Breast epithelium (tissue), 4 donors: ENCODE measurements at places on chromosomes 4 and X. TPM values are rescaled to one million over a fixed set of nuclear protein-coding genes. Genes with fewer than 3 reads are reported as not detected.

GRCh38 chrX:48511560-48511959, 2.8 kb downstream of the PORCN start:
- DNase-seq = no peak

DNA sequence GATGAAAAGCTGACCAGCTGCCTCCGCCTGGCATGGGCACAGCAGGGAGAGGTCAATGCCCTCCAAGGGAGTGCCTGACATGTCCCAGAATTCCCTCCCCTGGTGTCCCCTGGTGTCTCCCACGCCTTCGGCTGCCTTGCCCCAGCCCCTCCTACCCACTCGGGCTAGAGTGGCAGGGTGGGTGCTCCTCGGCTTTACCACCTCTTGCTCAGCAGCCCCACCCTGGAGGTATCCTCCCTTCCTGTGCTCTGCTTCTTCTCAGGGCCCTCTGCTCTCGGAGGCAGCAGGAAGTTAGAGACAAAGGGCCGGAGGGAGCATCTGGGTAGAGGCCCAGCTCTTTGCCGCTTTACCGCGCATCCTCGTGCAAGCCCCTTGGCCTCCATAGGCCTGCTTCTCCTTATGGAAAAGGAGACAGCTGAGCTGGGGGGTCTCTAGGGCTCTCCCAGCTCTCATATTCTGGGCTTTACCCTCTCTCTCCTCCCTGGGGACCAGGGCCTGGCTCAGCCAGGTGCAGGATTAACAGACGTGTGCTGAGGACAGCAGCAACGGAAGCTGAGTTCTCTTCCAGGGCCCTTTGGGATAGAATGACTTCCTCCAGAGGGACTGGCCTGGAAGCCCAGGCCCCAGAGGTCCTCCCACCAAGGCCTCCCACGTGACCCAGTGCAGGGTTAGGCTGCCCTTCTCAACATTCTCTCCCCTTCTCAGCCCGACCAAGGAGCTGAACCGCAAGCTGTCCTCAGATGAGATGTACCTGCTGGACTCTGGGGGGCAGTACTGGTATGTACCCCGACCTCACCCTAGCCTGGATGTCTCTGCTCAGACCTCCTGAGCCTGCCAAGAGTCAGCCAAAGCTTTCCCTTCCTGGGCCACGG, 17.2 kb downstream of the XPNPEP2 start:
- DNase-seq = no peak

GRCh38 chr4:6125103-6125651, 75.2 kb downstream of the JAKMIP1 start:
- DNase-seq = no peak

- DNase-seq = no peak
Observed at GRCh38 chrX:1551959-1552546, 15.1 kb upstream of the P2RY8 start.

- DNase-seq = no peak
Observed at GRCh38 chr4:173093361-173093760, 75.2 kb upstream of the GALNT7 start.

- DNase-seq = no peak
Observed at GRCh38 chrX:7134981-7135380, 12.5 kb upstream of the STS start.

DNA sequence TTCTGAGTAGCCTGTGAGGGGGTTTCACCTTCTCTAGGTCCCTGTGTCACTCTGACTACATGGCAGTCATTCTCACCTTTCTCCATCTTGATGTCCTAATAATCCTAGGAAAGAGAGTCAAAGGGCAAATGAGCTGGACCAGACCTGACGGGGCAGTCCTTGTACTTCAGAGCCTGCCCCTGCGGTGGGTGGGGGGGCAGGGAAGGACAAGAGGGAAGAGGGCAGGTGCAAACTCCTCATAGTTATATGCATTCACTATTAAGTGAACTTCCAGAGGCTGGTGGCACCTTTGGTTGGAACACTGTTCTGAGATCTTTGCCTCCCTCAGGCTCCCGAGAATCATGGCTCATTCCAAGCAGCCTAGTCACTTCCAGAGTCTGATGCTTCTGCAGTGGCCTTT, at the start of gene AWAT1:
AWAT1 (plus strand) TSS at position 301 of the 400 bp plus-strand sequence; CDS start at position 342, 41 bp downstream.
- no peak for DNase-seq

DNA sequence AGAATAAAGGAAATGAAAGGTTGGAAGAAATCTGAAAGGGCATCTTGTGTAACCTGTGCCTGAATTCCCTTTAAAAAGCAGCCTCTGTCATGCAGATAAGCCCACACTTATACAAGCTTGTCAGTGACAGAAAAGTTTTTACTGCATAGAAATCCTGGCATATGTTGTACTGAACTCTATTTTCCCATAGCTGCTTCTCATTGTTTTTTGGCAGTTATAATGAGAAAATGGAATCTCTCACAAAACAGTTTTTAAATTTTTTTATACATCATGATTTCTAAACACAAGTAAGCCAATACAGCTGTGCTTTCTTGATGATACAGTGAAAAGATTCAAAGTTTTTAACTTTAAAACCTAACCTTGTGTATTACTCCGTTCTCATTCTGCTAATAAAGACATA, 511.4 kb upstream of the ARX start:
- DNase-seq = no peak

The TSPAN7 gene
- 26.9 TPM for total RNA-seq

The CRMP1 gene
- total RNA-seq = 1.3 TPM
